ENCODE measurements at places on chromosomes 3 and 15.

GRCh38 chr3:32018757-32019564 is 37.4 kb downstream of the ZNF860 start:
- DNase-seq = peak; percentile 44

DNA sequence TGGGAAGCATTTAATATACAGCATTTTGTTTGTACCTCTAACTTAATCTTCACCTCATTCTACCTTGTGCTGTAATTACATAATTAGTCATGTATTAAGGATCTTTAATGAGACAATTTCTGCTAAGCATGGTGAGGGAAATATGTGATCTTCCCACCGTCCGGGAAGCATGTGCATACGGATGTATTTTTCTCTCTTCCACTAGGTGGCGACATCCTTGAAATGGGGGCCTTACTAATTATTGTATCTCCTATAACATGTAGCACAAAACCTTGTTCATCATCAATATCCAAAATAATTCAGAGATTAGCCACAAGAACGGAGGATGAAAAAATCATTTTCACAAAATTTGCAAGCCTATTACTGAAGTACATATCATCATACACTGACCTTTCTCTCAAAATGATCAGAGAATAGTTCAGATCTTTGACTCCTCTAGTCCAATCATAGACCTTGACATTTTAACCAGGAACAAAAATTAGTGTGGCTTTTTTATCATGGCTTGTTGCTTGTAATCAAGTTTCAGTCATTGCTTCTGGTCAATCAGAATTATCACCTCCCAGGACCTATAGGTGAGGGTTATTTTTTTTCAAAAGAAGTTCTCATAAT is 148.9 kb upstream of the GBE1 start:
- DNase-seq = peak; percentile 12

GRCh38 chr15:70382009-70382749 is 284.5 kb upstream of the TLE3 start:
- DNase-seq = no peak

DNA sequence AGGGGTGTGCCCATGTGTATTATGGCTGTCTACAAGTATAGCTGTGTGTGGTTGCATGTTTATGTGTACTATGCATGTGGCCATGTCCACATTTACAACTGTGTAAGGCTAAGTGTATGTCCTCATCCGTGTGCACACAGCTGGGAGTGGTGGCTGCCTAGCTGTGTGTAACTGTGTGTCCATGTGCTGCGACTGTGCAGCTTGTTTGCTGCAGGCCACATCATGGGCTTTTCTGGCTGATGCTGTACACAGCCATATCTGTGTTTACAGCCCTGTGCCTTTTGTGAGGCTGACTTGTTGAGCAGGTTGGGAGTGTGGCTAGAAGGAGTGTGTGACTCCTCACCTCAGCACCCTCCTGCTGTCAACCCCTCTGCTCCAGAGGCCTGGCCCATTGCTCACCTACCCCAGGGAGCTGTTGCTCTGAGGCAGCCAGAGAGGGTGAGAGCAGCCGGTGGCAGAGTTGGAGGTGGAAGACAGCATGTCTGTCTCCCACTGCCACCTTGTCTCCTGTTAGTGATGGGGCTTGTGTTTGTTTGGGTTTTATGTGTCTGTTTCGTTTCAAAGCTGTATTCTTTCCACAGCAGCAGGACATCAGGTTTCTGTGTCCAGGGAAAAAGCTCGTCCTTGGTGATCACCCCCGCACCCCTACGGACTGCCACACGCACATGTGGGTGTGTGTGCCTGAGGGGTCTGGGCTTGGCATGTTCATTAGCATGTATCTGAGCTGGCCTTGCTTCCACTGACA is 1.4 kb upstream of the GRM2 start:
- DNase-seq = no peak

DNA sequence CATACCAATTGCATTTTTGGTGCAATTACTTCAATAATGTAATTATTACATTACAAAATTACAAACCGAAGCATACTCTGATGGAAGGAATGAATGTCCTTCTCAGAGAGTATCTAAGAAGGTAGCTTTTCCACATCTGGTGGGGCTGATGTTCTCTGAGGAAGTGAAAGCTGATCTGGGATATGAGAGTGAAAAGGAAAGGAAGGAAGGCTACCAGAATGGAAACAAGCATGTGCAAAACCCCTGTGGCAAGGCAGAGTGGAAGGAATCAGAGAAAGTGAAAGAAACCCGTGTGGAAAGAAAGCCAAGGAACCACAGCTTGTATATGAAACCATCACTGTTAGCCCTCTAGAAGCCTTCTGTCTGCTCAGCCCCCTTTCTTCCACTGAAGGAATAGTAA is 35.3 kb upstream of the GOLGA8A start:
- no peak for DNase-seq

GRCh38 chr3:99640214-99640851 is 1.9 kb downstream of the COL8A1 start:
- DNase-seq = peak; percentile 66

GRCh38 chr3:84772841-84773240 is 185.9 kb upstream of the CADM2 start:
- no peak for DNase-seq

DNA sequence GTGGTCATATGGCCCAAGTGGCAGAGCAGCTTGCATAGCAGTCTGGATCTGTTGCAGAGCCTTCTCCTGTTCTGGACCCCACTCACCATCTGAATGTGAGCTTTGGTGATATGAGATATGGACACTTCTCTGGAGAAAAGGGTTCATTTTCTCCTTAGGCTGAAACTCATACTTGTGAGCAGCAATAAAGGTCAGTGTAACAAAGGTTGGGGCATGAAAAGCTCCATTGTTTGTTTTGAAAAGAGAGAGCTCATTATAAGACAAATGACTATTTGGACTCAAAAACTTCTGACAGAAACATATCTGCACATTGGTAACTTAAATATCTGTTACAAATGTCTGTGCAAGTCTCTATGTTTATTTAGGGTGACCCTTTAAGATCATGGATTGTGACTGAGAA is 517.3 kb downstream of the MFSD1 start:
- no peak for DNase-seq

DNA sequence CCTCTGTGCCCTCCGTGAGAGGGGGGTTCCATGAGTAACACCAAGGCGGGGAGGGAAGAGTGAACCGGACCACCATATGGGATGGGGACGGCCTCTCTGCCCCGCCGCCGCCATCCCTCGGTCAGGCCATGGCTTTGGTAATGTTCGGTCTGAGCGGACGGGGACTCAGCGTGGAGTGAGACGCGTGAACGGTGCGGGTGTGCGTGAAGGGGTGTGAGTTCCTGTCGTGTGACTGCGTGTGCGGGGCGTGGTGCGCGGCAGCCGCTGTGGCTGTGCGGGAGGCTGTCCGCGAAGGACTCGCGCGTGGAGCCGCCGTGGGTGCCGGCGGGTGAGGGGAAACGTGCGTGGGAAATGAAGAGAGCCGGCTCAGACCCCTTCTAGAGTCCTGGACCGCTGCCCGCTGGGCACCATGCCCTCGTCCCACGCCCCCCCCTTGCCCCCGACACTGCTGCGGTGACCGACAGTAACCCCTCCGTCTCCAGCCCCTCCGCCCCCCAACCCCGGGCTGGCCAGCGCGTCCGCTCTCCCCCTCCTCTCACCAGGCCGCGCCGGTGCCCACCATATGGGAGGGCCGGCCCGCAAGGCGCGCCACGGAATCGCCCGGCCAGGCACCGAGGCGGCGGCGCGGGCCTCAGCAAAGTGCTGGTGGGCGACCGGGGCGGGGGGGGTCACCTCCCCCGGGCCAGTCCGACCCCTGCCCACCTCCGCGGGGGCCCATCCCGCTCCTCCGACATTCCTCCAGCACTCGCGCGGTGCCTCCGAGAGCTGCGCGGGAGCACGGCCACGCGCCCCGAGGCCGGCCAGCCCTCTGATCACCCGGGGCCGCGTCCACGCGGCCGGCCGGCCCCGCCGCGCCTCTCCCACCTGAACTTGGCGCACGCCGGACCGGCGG is 589 bp downstream of the KLF15 start:
- DNase-seq = no peak

DNA sequence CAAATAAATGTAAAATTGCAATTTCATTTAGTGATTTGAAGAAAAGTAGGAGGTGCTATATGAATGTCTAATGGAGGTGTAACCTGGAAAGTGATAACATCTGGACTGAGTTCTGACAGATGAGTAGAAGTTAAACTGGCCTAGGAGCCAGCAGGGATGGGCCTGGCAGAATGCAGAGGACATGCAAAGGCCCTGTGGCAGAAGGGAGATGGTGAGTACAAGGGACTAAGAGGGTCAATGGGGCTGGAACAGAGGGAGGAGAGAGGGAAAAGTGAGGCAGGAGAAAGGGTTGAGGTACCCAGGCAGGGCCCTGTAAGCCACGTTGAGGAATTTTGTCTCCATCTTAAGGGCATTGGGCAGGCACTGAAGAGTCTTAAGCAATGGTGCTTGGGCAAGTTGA is 3.4 kb upstream of the PPP1R14D start:
- DNase-seq = no peak

- DNase-seq = no peak
Measured at GRCh38 chr15:90000186-90001001, 730 bp upstream of the ZNF710 start.

DNA sequence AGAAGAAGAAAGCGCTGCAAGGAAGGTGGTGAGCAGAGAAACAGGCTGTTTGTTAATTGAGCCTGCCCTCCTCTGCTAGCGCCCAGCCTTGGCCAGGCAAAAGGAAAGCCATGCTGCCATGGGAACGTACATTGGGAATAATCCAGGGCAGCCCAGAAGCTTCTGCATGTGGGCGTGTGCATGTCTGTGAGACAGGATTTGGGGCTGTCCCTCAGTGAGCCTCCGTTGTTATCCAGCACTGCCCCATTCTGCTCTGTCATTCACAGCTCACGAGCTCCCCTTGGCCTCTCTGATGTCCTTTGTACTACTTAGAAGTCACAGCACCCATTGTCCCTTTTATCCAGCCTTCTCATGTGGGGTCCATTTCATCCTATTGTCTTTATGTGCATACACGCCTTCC is 239.1 kb upstream of the ROPN1 start:
- no peak for DNase-seq

DNA sequence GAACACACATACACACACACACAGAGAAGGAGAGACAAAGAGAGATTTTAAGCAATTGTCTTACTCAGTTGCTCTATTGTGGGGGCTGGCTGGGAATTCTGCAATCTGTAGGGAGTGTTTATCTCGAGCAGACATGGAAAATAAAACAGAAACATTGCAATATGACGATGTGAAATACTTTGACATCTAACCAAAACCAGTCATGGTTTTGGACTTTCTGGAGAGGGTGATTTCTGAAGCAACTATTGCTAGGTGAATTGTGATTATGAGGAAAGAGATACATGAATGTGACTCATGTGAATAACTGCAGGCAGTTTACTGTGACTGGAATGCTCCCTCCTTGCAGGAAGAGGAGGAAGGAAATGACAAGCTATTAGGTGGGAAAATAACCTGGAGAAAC is 12.3 kb upstream of the PHLDB2 start:
- DNase-seq = peak; percentile 84

DNA sequence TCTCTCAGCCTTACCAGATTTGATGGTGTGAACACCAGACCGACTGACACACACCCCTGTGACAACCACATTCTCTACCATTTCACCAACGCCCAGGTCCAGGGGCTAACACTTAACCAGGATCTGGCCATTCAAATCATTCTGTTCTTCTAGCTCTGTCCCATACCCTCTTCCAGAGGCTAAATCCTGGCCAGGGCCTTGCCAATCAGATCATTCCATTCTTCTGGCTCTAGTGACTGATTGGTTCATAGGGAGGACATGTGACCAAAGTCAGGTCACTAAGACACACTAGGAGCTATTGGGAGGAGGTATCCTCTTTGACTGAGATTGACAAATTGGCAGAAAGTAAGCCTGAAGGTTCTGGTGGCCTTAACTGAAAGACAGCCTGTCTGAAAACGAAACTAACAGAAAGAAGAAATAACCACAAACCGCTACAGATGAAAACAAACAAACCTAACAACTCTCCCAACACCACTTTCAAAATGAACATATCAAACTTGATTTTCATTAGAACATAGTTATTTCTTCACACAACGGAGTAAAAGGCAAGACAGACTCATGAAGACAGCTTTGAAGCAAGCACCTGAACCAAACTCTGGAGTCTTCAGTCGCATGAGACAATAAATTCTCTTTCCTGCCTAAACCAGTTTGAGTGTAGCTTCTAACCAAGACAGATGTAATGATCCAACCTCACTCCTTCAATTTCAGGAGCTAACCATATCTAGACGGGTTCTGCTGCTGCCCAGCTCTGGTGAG is 68.5 kb downstream of the TRANK1 start:
- no peak for DNase-seq

DNA sequence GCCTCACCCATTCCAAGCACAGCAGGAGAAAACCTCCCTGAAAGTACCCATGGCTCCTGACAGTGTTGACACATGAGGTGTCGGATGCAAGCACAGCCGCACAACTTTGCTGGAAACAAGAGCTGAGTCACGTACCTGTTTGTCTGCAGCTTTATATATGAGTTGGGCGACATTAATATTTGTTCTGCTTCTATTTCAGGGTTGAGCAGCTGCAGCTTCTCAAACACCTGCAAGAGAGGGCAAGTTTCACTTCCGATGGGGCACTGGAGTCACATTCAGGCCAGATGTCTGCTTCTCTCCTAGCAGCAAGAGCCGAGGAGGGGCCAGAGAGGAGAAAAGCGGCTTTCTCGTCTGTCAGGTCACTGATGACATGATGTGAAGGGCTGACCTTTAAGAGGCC is 88.0 kb downstream of the NUP210 start:
- no peak for DNase-seq

GRCh38 chr15:38698254-38698653 is 133.6 kb upstream of the RASGRP1 start:
- no peak for DNase-seq

DNA sequence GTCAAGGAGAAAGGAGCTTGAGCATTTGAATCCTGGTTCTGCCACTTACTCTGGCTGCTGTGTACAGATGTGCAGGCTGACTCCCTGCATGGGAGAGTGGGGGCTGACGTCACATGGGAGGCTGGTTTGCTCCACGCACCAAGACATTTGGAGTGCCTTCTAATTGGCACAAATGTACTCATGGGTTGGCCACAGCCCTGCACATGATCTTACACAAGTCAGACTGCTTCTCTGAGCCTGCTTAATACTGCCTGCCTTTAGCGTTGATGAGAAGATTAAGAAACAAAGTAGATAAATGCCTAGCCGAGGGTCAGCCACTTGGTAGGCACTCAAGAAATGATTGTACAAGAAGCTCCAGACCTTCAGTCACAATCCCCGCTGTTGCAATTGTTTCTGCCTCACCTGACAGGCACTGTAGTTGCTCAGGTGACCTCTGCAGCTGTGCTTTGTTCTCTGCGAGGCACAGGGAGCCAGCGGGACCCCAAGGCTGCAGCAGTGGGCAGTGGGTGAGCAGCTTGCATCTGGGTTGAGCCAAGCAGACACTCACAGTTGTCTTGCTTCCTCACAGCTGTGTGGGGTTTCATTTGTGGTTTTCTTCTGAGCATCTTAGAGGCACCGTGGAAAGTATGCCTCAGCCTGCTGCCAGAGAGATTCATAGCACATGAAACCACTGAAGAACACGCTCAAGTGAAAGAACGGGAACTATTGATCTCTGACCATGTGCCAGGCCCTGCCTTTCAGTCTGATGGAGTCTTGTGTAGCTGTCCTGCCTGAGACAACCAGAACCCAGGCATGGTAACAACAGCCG is 33.1 kb downstream of the GRK7 start:
- peak; percentile 81 for DNase-seq

- DNase-seq = peak; percentile 22
Measured at GRCh38 chr15:95024351-95024750, 793.0 kb downstream of the MCTP2 start.
